ENCODE measurements at places on chromosomes 3 and 15.

- DNase-seq: no peak
Observed at GRCh38 chr3:197376020-197376419, 77.6 kb upstream of the DLG1 start.

GRCh38 chr15:92654662-92655061, 913 bp downstream of the FAM174B start:
- DNase-seq: no peak

DNA sequence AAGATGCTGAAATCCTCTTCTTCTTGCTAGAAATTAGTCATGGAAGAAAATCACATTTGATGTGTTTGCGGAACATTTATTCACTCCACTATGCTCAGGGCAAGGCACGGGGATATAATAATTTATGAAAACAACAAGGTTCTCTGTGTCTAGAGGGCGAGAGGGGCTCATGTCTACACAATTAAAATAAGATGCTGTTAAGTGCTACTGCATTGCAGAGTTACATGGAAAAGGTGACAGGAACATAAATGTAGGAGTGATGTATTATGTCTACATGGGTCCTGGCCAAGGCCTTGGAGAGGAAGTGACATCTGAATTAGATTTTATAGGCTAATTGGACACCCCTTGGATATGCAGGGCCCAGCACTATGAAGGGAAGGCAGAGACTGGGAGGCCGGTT, 96.1 kb downstream of the SV2B start:
- no peak for DNase-seq

- DNase-seq: no peak
Observed at GRCh38 chr3:186280737-186281136, 81.3 kb downstream of the DGKG start.

GRCh38 chr3:146589899-146590508, 15.1 kb downstream of the PLSCR5 start:
- DNase-seq: no peak

- DNase-seq: no peak
Observed at GRCh38 chr15:25682340-25682739, 180.8 kb downstream of the ATP10A start.
